HL-60 (cell line): ENCODE measurements at places on chromosomes 2 and 18.

GRCh38 chr2:109508556-109508955, 105.2 kb downstream of the SEPTIN10 start:
- DNase-seq = no peak

DNA sequence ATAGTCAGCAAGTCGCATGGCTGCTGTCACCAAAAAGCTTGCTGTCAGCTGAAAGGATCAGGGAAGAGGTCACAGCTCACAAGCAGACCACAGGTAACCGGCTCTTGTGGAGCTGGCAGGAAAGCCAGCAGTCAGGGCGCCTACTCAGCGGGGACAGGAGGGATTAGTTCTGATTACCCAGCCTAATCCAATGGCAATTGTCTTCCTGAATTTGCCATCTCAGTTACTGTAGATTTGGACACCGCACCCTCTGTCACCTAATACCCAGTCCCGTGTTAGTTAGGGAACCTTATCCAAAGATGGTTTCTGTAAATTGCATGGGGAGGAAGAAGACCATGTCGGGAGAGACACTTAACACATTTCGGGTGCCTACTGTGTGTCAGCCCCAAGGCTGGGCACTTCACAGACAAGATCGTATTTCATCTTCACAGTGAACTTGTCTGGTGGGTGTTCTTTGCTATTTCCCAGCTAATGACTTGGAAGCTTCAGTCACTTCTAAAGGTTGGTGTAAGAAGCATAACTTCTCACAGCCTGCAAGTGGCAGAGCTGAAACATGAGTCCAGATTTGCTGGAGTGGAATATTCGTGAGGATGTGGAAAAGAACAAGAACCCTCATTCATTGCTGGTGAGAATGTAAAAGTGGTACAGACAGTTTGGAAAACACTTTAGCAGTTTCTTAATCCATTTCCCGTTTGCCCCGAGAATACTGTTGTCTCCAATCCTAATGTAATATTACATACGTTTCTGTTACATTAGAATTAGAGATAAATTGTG, 9.9 kb downstream of the ALPK2 start:
- no peak for DNase-seq

- DNase-seq = peak; percentile 27
These were observed 884.8 kb downstream of the EPHA4 start for GRCh38 chr2:220687231-220687843.

DNA sequence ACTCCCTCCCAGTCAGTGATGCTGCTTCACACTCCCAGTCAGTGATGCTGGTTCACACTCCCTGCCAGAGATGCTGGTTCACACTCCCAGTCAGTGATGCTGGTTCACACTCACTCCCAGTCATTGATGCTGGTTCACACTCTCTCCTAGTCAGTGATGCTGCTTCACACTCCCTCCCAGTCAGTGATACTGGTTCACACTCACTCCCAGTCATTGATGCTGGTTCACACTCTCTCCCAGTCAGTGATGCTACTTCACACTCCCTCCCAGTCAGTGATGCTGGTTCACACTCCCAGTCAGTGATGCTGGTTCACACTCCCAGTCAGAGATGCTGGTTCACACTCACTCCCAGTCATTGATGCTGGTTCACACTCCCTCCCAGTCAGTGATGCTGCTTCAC, 34.3 kb upstream of the KCNG2 start:
- no peak for DNase-seq

DNA sequence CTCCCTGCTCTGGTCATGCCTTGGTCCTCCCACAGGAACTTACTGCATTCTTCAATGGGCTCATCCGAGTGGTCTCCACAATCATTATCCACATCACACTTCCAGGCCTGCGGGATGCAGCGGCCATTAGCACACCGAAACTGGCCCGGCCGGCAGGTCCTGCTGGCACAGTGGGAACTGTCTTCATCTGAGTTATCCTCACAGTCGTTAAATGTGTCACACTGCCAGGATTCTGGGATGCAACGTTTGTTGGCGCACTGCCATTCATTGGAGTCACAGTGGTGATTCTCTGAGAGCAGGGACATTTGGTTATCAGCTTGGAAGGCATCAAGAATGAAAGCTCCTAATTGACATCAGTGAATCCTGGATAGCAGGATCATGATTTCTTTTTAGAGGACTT, 104.5 kb downstream of the DHRS9 start:
- no peak for DNase-seq

DNA sequence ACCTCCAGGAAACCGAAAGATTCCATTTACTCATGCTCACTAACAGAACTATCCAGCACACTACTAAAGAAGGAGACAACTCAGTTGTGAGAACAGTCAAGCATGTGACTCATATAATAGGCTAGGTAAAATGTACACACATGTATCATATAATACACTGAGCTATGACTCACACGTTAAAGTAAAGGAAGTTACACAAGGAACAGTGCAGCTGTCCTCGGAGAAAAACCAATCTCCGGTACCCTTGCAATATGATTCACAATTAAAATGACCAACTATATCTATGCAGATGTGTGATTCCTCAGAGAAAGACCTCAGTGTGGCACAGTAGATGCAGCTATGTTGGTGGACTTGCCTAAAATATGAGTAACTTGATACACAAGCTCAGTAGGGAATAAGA, 76.5 kb downstream of the STRN start:
- DNase-seq = peak; percentile 57

- no peak for DNase-seq
These were observed 526.7 kb upstream of the SETBP1 start for GRCh38 chr18:44153981-44154380.

DNA sequence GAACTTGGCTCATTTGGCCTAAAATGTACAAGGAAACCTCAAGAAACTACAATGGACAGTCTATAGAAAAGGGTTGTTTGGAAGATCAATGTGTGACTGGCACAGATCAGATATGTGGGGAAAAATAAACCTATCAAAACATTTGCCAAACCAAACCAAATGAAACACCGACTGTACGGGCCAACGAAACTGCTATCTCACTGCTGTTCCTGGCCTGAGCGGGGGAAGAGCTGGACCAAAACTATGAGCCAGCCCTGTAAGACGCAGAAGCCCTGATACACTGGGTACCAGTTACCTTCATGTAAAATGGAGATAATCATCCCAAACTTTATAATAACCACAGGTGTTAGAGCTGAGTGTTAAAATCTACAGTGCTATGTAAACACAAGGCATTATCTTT, 11.7 kb downstream of the CDC42EP3 start:
- no peak for DNase-seq

DNA sequence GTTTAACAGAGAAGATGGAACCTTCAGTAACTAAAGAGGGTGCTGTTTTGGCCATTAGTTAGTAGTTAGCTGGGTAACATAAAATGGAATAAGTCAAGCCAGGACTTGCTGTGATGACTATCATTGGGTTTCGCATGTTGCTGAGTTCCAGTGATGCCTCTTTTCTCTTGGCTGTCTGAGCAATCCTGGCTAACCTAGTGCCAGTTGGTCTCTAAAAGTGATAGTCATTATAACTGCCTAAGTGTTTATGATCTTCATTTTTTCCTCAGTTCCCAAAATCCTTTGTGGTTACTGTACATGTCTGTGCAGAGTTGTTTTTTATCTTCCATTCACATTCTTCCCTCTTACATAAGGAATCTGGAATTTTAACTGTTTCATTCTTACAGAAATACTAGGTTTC, 33.4 kb downstream of the WDR43 start:
- DNase-seq = no peak

- DNase-seq = no peak
These were observed 72.0 kb downstream of the INPP5D start for GRCh38 chr2:233131936-233132720.

DNA sequence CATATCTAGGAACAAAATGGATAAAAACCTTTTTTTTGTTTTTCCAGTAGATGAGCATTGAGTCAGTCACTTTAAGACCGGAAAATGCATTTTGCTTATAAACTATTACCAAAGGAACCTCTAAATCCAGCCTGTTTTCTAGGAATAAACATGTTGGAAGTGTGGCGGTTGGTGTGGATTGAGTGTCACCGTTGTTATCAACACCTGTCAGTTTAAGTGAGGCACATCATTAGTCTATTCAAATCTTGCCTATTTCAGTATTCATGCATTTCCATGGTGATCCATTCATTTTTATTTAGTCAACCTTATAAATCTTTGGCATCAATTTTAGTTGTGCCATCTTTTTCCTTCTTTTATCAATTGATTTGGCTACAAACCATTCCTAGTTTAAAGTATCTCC, 3.3 kb downstream of the KLHL29 start:
- no peak for DNase-seq

- no peak for DNase-seq
These were observed 212.7 kb downstream of the DYM start for GRCh38 chr18:49247781-49248180.

DNA sequence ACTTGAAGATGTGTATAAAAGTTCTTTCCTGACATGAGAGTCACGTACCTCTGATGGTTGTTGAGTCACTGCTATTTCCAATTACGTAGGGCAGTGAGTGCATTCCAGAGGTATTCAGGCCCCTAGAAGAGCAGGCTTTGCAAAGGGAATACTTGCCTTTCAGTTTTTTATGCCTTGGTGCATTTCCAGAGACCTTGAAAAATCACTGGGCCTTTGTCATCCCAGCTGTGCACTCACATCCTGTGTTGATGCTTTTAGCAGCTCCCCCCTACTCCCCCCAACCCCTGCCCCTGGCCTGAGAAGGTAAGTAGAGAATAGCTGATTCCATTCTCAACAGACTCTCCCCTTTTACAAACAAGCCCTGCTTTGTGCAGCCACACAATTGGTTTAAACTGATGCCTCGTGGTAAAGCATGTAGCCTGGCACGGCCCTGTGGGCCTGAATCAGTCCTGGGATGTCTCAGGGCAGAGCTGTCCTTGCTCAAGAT, 174.2 kb downstream of the PRPF40A start:
- no peak for DNase-seq

DNA sequence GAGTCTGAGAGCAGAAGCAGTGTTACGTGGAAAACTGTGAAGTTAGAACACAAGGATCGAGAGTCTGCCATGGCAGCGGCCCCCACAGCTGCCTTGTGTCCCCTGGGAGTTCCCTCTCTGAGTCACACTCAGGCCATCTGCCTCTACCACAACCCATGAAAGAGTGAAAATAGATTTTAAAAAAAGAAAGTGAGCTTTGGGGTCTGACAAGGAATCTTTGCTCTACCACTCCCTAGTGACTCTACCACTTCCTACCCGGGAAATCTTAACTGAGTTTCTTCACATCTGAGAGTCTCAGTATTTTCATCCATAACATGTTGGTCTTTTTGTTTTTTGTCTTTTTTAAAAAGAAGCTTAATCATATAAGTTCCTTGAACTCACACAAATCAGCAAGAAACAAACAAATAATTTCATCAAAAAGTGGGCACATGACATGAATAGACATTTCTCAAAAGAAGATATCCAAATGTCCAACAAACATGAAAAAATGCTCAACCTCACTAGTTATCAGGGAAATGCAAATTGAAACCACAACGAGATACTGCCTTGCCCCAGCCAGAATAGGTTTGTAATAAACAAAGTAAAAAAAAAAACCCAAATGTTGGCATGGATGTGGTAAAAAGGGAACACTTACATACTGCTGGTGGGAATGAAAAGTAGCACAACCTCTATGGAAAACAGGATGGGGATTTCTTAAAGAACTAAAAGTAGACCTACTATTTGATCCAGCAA, 2.4 kb upstream of the MSGN1 start:
- DNase-seq = no peak

- DNase-seq = peak; percentile 48
These were observed at the start of gene MAP3K20 for GRCh38 chr2:173075781-173076580. Gene MAP3K20, plus strand, starts transcription at chr2:173075846. Its CDS starts 15,186 bp downstream, at chr2:173091032.

- DNase-seq = no peak
These were observed 571 bp downstream of the EEF1B2 start for GRCh38 chr2:206160125-206160806.

DNA sequence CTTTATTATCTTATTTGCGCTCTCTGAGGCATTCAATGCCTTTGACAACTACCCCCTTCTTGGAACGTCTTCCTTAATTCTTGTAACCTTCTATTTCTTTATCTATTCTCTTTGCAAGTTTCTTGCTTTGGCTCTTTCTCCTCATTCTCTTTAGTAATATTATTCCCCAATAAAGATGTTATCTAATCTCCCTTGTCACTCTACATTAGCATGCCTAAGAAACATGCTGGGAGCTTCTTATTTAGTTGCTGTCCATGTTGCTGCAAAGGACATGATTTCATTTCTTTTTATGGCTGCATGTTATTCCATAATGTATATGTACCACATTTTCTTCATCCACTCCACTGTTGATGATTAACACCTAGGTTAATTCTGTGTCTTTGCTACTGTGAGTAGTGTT, 113.7 kb downstream of the RDH14 start:
- no peak for DNase-seq

DNA sequence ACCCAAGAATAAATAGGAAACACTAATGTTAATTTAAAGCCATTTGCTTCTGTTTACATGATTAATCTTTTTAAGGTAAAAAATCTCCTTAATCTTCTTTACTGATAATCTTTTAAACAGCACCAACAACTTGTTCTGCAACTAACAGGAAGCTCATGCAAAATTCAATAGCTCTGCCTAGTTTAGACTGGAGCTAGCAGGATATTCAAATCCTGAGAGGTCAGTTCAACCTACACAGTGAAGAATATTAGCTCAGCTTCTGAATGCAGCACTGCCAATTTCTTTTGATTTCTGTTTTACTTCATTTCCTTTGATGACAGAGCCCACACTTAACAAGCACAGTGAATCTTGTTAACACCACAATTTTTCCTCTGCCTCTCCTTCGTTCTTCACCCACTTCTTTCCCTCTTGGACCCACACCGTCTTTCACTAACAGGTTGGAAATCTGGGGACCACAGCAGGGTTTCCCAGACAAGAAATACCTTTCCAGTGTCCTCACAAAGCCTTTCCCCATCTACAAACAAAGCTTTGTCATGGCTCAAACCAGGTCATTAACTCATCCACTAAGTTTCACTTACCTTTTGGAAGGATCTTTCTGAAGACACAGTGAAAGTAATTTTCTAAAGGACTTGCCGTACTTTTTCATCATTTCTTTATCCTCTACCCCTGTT, 109.8 kb downstream of the STK39 start:
- DNase-seq = no peak

GRCh38 chr2:219484343-219485200, 14.1 kb upstream of the GMPPA start:
- no peak for DNase-seq

DNA sequence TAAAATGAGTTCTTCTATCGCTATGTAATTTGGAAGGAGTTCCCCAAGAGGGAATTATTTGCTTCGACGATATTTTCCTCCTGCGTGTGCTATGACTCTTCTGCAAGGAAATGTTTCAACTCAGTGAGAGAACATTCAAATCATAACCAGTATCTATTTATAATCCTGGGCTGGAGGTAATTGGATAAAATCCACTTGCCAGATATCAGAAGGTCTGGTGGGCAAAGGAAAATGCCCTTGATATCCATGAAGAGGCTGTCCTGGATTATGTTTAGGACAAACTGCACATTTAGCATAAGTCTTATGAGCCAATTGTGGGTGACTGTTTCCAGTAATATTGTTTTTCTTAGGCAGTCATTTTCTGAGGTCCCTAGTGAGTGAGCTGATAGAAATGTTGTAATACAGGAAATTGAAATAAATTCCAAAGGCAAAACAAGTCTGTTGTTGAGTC, 17.7 kb downstream of the RPIA start:
- DNase-seq = no peak

- no peak for DNase-seq
These were observed 224.5 kb downstream of the SLC4A3 start for GRCh38 chr2:219851801-219852481.
